ENCODE measurements at places on chromosomes 3 and 15.

DNA sequence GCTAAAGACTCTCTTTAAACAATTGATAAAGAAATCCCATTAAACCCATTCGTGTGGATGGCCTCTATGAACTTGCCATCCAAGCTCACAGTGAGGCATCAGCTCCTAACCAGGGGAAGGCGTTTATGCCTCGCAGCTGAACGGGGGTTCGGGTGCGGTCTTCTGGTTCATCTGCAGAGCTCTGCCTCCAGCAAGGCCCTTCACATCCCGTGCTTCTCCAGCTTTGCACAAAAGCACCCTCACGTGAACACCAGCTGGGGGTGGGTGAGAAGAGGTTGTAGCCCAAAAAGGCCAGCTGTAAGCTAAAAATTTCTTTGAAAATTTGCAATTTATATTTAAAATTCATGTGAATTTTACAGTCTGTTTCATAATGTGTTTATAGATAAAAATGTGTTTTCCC, 39.5 kb upstream of the ZNF148 start:
- no peak for DNase-seq

DNA sequence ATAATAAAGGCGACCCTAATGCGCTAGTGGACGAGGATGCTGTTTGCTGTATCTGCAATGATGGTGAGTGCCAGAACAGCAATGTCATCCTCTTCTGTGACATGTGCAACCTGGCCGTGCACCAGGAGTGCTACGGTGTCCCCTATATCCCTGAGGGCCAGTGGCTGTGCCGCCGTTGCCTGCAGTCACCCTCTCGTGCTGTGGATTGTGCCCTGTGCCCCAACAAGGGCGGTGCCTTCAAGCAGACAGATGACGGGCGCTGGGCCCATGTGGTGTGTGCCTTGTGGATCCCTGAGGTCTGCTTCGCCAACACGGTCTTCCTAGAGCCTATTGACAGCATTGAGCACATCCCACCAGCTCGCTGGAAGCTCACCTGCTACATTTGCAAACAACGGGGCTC, 7.6 kb downstream of the BRPF1 start:
- no peak for DNase-seq

DNA sequence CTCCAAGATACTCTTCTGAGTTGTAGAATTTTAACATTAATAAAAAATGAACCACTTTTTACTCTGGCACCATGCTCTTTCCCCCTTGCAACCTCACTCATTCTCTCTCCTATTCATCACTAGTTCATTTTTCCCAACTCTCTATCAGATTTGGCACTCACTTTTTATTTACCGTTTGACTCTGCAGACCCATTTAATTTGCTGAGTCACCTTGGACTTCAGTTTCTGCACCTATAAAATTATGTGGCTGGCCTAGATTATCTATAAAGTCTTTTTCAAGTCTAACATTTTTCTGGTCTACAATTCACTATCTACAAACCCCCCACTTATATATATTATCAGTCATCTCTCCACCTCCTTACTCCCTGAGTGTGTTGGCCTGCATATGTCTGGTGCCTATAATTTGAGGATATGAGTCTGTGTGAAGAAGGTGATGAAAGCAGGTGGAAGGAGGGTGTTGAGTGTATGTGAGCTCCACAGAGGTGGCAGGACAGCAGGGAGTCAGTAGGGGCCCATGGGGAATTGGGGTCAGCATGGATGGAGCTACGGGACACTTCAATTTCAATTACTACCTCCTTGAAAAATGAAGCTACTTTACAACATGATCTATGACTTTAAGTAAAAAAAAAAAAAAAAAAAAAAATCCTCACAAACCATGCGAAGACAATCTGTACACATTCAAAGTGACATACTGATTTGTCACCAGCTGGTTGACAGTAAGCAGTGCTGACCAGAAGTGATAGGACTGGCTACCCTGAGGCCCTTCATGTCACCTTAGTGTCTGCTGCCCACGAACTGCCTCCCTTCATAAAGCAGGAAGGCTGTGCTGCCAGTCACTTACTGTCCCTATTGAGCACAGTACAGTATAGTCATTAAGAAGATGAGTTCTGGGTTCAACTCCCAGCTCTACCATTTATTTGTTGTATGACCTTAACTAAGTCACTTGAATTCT, 334.2 kb upstream of the IL12A start:
- DNase-seq, result no peak

DNA sequence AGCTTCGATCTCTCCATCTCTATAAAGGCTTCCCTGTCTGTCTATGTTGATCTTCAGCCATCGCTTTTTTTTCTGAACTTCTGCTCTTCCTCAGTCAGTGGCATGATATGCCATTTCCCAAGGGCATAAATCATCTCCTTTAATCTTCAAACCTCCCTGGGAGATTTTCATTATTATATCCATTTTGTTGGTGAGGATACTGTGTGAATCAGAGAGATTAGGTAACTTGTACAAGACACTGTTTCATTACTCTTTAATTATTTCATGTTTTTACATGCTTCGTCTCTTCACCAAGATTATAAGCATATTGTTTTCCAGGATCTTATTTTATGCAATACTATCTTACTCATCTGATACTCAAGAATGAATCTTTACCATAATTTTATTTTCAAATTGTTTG, 124.8 kb upstream of the ATP11B start:
- DNase-seq, result no peak

DNA sequence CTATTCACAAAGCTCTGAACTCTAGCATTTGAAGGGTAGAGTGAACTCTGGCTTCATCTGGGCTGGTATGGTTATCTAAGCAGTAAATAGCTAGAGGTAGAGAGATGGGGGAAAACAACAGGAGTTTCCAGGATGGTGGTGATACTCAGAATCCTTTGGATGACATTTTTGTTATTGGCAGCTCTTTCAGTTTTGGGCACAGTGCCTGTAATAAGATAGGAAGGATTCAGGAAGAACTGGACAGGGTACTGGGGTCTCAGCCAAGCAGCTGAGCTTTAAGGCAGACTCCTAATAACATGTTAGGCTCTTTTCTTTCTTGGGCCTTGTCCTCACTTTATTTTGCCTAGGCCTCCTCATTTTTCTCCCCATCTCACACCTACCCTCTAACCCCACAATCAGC, 338.5 kb downstream of the CADM2 start:
- DNase-seq, result no peak

DNA sequence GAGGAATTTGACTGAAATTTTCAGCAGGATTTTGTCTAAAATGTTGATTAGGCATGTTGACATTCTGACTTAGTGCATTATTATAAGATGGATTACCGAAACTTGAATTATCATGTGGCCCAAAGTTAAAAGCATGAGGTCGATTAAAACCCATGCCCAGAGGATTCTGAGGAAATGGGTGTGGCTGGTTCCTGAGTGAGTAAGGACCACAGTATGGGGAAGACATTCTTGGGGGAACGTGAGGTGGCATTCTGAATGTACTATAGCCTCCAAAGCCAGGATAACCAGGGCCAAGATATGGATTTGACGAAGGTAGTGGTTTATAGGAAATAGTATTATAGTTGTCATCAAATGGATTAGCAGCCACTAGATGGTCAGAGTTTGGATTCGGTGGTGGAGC, 38.7 kb upstream of the DNAAF4 start:
- no peak for DNase-seq

DNA sequence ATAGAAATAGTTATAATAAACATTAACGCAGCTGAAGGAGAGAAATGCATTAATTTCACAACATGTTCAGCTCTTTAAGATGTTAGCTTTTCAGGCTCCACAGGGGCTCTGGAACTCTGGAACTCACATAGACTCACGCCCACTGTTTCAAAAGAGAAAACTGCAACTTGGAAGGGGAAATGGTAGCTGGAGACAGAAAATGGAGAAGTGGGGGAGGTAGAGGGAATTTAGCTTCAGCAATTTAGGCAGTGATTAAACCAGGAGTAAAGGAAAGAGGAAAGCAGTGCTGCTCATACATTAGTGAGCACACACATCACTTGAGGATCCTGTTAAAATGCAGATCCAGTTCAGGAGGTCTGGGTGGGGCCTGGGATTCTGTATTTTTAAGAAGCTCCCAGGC, 274.8 kb upstream of the TRIM42 start:
- DNase-seq, result no peak

DNA sequence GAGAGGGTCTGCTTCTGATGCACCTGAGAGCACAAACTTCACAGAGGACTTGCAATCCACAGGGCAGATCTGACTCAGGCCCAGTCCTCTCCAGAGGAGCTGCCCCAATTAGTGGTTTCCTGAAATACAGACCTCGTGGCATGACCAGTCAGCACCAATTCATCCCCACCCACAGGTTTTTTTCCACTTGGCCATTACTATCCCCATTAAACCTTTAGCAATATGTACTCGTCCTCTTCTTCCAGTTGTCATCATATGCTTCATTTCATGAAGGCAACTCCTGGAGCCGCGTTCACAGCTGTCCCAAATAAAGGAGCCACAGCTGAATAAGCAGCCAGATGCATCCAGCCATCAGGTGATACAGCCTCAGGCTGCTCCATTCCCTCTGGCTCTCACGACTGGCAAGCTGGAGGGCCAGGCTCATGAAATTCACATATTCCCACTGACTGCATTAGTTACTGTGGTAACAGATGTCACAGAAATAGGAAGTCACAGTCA, 163.1 kb downstream of the FMN1 start:
- no peak for DNase-seq

DNA sequence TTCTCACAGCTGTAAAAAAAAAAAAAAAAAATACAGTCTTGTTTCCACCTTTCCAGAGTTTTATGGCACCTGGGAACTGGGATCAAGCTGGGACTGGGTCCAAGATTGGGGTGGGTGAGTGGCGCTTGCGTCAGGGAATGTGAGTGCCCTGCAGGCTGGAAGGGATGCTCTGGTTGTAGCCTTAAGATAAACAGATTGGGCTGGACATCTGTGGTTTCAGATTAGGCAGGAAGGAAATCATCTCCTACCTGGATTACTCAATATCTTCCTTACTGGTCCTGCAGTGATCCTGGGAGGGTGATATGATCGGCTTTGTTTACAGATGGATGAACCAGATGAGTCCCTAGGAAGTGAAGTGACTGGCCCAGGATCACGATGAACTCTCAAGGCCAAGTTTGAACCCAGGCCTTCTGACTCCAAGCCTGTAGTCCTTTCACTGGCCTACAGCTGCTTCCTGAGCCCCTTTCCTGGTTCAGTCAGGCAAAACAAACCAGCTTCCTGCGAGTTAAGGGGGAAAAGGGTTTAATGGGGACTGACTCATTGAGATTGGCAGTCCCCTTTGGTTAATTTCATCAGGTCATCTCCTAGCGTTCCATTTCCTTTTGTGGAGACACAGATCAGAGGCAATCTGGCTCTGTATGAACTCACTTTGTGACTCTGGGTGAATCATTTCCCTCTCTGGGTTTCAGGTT, 179.8 kb downstream of the THSD4 start:
- no peak for DNase-seq

- DNase-seq, result no peak
Measured at GRCh38 chr3:89494734-89495133, 387.3 kb downstream of the EPHA3 start.

DNA sequence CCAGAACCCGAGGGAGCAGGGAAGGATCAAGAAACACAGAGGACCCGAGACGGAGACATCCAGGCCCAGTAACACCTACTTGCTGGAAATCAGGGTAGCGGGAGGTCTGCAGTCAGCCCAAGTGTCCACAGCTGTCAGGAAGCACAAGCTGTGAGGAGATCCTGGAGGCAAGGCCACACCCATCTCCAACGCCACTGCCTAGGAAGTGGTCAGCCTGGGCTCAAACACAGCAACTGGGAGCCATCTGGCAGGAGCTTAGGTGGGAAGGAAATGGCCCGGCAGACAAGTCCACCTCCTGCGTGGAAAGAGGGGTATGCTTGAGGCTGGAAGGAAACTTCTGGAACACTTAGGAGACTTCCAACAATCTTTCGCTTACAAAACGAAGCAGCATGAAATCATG, 407.1 kb downstream of the VPS13C start:
- no peak for DNase-seq

DNA sequence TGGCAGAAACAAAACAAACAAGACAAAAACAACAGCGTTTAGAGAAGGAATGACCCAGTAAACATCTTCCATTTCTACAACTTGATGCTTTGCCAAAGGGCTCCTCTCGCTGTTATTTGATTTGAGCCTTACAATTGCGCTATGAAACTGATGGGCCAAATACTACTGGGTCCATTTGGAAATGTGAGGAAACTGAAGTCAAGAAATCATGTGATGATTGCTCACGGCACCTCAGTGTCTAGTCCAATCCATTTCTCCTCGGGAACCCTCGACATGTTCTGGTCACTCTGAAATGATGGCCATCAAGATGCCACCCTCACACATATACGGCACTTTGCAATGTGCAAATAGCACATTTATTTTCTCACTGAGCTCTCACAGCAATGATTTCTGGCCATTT, 136.0 kb downstream of the UACA start:
- no peak for DNase-seq

DNA sequence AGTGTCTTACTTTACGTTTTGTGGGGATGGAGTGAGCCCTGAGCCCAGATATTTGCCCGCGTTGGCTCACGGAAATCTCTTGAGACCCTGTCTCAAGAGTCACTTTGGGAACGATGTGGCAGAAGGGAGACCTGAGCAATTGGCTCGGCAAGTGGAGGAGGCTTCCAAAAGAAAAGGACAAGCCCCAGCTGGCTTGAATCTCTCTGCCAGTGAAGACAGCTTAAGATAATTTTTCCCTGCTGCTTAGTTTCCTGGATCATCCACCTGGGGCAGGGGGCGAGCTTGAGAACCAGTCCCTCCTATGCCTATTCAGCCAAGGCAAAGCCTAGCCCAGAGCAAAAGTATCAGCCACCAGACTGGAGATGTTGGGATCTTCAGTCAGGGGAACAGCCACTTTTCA, 708 bp downstream of the SEC22A start:
- no peak for DNase-seq

GRCh38 chr3:46893763-46894162, 16.2 kb downstream of the PTH1R start:
- DNase-seq, result no peak

- DNase-seq, result no peak
Measured at GRCh38 chr3:172617013-172617706, 93.7 kb downstream of the NCEH1 start.
